ENCODE measurements at places on chromosomes 6 and 20.

- no peak for DNase-seq
Measured at GRCh38 chr6:161829291-161829729, 555.4 kb upstream of the AGPAT4 start.

- no peak for DNase-seq
Measured at GRCh38 chr20:51562027-51562331, 19.5 kb upstream of the NFATC2 start.

- no peak for DNase-seq
Measured at GRCh38 chr6:330948-331347, 38.7 kb downstream of the DUSP22 start.

DNA sequence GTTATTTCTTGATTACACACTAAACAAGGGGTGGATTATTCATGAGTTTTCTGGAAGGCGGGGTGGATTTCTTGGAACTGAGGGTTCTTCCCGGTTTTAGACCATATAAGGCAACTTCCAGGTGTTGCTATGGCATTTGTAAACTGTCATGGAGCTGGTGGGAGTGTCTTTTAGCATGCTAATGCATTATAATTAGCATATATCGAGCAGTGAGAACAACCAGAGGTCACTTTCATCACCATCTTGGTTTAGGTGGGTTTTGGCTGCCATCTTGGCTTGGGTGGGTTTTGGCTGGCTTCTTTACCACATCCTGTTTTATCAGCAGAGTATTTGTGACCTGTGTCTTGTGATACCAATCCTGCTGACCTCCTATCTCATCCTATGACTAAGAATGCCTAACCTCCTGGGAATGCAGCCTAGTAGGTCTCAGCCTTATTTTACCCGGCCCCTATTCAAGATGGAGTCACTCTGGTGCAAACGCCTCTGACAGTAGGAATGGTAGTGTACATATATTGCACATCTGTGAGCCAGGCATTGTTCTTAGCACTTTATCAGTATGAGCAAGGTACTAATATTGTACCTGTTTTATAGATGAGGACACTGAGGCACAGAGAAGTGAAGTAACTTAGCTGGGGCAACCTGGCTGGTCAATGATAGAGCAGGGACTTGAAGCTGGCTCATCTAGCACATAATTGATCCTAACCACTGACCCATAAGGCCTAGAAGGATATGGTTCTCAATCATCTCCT lies 203.7 kb downstream of the NFATC2 start:
- DNase-seq, result no peak

- peak; percentile 94 for DNase-seq
Measured at GRCh38 chr6:16205377-16206144, 32.8 kb upstream of the GMPR start.

DNA sequence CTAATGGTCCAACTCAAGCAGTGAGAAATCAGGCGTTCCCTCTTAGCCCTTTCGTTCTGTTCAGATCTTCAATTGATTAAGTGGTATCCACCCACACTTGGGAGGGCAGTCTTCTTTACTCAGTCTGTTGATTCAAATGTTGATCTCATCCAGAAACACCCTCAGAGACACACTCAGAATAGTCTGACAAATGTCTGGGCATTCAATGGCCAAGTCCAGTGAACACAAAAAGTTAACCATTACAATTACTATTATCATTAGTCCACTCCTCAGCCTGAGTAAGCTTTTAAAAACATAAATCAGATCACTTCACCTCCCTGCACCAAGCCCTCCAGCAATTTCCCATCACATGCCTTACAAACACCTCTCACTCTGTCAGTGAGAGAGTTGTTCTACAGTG lies 423.2 kb downstream of the RFPL4B start:
- DNase-seq, result no peak

GRCh38 chr6:138528137-138528536 lies 28.8 kb upstream of the NHSL1 start:
- DNase-seq, result no peak

DNA sequence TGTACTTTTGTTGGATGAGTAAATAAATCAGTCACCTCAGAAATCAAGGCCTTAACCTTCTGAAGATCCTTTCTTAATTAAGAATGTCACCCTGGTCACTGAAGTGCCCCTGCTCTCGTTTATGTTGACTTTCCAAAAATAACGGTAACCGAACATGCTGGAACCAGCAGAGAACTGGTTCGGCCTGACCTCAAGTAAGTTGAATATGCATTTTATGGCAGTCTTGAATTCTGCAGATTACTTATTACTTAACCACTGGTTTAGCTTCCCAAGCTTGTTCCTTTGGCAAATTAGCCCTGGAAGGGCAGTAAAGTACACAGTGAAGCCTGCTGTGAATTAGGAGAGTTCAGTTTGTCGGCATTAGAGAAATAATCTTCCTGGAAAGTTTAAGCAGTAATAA lies 12.2 kb downstream of the MAPRE1 start:
- no peak for DNase-seq

DNA sequence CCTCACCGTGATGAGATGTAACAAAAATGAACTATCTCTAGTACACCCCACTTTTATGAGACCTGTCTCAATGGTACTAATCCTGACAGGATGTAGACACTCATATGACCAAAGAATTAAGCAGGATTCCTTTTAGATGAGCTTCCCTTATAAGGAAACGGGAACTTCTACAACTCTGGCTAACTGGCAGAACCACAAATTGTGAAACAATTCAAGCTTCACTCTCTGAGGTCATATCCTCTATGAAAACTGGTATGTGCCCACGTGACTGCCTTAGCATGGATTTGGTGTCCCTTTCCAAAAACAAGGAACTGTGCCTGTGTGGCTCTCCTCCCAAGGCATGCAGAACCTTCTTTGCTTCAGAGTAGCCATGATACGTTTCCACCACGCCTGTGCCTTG lies 14.1 kb upstream of the CPNE5 start:
- no peak for DNase-seq

- no peak for DNase-seq
Measured at GRCh38 chr6:82506526-82506925, 142.9 kb downstream of the TPBG start.

- DNase-seq, result no peak
Measured at GRCh38 chr20:12598894-12599293, 409.9 kb upstream of the SPTLC3 start.

Data from OCI-LY7 (cell line).